ENCODE measurements at places on chromosomes 12 and 14.

- DNase-seq = no peak
Observed at GRCh38 chr14:41302776-41303175, 303.9 kb upstream of the LRFN5 start.

GRCh38 chr12:111390910-111391309 is 14.8 kb upstream of the SH2B3 start:
- DNase-seq = no peak

GRCh38 chr12:62928632-62929031 is 6.3 kb downstream of the PPM1H start:
- DNase-seq = no peak

DNA sequence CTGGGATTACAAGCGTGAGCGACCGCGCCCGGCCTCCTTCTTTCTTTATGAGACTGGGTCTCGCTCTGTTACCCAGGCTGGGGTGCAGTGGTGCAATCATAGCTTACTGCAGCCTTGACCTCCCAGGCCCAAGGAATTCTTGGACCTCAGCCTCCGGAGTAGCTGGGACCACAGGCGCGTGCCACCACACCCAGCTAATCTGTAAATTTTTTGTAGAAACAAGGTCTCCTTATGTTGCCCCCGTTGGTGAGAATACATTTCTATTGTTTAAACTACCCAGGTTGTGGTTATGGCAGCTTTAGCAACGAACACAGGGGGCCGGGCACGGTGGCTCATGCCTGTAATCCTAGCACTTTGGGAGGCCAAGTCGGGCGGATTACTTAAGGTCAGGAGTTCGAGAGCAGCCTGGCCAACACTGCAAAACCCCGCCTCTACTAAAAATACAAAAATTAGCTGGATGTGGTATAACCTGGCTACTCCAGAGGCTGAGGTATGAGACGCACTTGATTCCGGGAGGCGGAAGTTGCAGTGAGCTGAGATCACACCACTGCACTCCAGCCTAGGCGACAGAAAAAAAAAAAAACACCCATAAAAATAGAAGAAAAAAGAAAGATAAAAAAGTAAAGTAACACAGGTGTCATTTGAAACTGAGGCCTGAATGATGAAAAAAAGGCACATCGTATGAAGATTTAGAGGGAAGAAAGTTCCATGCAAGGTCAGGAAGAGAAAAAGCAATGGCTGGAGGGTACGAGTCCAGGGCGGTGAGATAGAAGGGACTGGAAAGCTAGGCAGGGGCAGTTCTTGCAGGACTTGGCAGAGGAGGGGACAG is 977 bp upstream of the TMEM120B start:
- DNase-seq = no peak

GRCh38 chr14:99383472-99384449 is 96.9 kb downstream of the SETD3 start:
- DNase-seq = no peak

GRCh38 chr14:93727039-93727740 is 61.1 kb downstream of the PRIMA1 start:
- DNase-seq = no peak

GRCh38 chr12:104546575-104546974 is 89.8 kb downstream of the CHST11 start:
- no peak for DNase-seq

DNA sequence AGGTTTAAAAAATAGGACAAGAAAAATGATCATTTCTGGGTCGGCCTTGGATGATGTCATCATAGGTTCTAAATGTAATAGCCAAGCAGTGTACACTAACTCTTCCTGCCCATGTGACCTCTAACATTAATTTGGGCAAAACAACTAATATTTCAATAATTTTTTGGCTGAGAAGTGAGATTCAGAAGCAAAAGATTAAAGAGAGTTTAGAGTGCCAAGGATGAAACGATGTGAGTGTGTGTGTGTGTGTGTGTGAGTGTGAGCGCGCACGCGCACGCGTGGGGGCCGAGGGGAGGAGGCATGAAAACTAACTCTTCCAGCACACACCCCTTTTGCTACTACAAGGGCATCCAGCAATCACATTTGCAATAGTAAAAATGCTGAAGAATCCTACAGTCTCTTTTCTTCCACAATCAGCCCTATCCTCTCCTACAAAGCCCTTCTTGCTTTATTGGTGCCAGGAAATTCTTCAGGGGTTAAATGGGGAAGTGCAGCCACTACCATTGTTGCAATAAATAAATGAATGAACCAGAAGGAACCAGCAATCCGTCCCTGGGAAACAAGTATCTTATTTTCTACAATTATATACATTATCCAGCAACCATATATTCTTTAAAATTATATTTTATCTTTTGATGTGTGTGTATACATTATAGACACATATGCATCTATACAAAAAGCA is 52.9 kb downstream of the PEBP1 start:
- no peak for DNase-seq

GRCh38 chr12:122079532-122080081 is 1.1 kb downstream of the MLXIP start:
- no peak for DNase-seq

GRCh38 chr12:89364631-89365030 is 12.3 kb upstream of the DUSP6 start:
- no peak for DNase-seq

DNA sequence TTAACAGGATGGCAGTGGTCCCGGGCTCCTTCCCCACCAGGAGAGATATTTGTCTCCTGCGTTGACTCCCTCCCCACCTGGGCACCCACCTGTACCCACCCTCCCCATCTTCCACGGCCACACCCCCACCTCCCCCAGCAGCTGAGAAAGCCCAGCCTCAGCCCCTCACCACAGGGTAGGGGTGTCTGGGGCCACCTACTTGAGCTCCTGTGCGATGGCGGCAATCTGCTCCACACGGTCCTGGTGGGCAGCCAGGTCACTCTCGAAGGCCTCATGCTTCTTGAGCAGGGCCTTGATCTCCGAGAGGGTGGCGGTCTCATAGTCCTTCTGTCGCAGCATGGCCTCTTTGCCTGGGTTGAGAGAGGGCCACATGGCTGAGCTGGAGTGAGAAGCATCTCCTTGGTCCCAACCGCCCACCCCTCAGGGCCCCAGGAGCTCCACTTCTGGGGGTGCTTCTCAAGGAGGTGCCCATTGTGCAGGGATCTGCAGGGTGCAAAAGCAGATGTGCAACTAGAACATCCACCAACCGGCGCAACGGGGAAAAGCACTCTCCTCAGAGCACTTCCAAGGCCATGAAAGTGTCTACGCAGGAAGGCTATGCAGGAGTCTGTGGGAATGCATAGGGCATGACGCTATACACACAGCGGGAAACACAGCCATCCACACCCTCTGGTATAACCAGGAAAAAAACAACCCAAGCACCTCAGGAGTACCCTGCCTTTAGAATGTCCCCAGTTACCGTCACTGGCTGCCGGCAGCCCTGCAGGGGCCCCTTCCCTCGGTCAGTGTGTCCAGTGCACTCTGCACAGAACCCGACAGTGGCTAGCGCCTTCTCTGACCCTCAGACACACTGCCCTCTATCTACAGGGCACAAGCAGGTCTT is 92.6 kb upstream of the ZFP36L1 start:
- no peak for DNase-seq
